Osteocyte (in vitro differentiated cells): ENCODE measurements at places on chromosomes 5 and 9. TPM values are rescaled to one million over a fixed set of nuclear protein-coding genes. Genes with fewer than 3 reads are reported as not detected.

DNA sequence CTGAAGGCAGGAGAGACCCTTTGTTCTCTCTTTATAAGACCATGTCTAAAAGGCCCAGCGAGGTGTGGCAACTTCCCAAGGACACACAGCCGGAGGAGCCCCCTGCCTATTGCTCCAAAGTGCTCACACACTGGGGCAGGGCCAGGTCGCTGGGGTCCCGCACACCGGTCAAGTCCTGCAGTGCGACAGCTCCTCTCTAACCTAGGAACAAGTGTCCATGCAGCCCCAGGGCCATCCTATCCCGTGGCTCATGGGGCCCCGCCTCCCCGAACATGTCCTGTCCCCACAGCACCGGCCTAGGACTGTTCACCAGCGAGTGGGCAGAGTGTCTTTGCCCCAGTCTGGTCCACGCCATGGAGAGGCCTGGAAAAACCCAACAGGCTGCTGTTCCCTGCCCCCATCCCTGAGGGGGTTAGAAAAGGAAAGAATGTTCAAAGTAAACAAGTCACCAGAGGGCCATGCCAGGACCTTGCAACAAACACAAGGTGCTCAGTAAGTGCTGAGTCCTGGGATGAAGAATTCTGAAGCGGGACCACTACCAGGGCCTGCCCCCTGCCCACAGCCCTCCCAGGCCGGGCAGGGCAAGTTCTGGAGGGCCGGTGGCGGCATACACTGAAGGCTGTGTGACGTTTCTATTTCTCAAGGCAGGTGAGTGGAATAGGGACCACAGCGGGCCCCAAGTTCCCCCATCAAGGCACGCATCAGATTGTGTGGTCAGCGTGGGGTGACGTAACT lies 938 bp downstream of the NINJ1 start:
- H3K27me3 ChIP-seq, result no peaks in the 10 kb centered on the region
- H3K36me3 ChIP-seq, result no peaks in the 10 kb centered on the region
- H3K27ac ChIP-seq, result peak overlapping the region; percentile 79
- peaks cover 52% of the 10 kb centered on the region for H3K4me1 ChIP-seq
- no peak for DNase-seq

GRCh38 chr9:15670894-15671293 lies 118.1 kb downstream of the CCDC171 start:
- H3K4me3 ChIP-seq, result no peak overlapping the region
- H3K36me3 ChIP-seq, result peaks cover 4% of the 10 kb centered on the region
- no peak for DNase-seq
- H3K27ac ChIP-seq, result no peak overlapping the region
- H3K27me3 ChIP-seq, result no peaks in the 10 kb centered on the region

DNA sequence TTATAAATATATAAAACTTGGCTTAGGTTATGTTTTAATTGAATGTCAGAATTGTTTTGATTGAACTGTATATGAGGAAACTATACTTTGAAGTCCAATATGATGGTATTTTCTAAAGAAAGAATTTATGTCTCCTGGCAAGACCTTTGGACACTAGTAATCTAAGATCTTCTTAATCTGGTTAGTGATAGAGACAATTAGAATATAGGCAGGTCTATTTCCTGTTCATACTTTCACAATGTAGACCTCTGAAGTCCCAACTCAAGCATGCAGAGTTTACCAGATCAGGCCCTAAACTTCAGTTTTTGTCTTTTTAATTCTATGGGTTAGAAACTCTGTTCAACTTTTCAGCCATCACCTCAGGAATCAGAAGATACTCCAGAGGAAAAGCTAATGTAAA lies 6.9 kb upstream of the TMEM161B start:
- peaks cover 27% of the 10 kb centered on the region for H3K36me3 ChIP-seq
- H3K4me3 ChIP-seq, result no peak overlapping the region
- H3K27ac ChIP-seq, result no peak overlapping the region

DNA sequence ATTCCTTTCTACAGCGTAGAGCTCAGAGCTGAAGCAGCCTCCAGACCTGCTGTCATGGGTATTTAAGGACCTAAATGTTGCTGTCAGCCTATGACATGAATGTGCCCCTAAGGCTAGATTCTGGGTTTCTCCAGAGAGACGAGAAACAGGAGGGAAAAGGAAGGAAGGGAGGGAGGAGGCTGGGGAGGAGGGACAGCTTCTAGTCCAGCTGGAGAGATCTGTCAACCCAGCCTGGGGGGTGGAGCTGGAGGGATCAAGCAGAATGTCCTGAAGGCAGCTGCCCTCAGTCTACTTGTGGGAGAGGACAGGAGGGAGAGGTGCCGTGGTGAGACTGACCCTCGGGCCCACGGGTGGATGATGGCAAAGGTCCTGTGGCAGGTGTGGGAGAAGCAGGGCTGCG lies 1.1 kb upstream of the DBH start:
- H3K27ac ChIP-seq, result no peak overlapping the region
- H3K4me1 ChIP-seq, result no peaks in the 10 kb centered on the region
- peaks cover 58% of the 10 kb centered on the region for H3K27me3 ChIP-seq
- DNase-seq, result no peak
- H3K4me3 ChIP-seq, result no peak overlapping the region

DNA sequence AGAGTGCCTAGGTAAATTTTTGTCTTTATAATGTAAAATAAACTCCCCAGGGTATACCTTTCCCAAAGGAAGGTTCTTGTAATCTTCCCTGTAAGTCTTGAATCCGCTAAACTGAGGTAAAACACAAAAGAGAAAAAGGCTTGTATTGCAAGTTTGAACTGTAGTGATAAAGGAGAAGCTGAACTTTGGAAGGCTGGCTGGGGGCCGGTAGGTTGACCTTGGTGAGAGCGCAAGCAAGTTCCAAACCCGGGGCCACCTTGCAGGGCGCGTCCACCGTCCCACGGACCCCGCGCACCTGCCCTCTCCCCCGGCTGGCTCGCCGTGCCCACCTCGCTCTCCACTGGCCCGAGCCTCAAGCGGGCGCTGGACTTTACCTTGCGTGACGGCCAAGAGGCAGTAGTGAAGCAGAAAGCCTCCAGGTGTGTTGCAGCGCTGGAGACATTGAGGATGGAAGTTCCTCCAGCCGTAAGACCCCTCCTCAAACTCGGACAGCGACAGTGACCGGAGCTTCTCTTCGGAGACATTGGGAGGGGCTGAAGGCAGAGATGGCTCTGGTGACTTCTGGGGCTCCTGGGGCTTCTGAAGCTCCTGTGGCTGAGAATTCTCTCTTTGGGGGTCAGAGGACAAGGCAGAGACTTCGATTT lies 428 bp downstream of the SLCO4C1 start:
- H3K27me3 ChIP-seq, result peaks cover 19% of the 10 kb centered on the region
- DNase-seq, result no peak
- peaks cover 14% of the 10 kb centered on the region for H3K4me1 ChIP-seq
- peak overlapping the region; percentile 73 for H3K4me3 ChIP-seq
- H3K27ac ChIP-seq, result no peak overlapping the region

DNA sequence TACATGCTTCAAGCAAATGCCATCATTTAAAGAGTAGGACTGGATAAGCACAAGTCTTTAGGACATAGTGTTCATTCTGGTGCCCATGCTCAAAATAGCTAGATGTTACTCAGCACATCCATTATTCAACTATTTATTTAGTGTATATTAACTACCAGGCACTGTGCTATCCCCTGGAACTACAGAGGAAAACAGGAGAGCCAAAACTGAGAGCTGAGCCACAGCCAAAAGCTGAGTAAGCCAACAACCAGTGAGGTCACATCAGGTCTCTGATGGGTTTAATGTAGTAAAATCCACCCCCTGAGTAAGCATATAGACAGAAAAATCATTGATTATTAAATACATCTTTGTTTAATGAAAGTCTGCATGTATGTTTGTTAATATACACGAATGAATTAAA lies 469.3 kb upstream of the DMAC1 start:
- H3K4me3 ChIP-seq, result no peak overlapping the region
- H3K36me3 ChIP-seq, result no peaks in the 10 kb centered on the region
- no peaks in the 10 kb centered on the region for H3K4me1 ChIP-seq
- no peak for DNase-seq
- no peak overlapping the region for H3K27ac ChIP-seq

DNA sequence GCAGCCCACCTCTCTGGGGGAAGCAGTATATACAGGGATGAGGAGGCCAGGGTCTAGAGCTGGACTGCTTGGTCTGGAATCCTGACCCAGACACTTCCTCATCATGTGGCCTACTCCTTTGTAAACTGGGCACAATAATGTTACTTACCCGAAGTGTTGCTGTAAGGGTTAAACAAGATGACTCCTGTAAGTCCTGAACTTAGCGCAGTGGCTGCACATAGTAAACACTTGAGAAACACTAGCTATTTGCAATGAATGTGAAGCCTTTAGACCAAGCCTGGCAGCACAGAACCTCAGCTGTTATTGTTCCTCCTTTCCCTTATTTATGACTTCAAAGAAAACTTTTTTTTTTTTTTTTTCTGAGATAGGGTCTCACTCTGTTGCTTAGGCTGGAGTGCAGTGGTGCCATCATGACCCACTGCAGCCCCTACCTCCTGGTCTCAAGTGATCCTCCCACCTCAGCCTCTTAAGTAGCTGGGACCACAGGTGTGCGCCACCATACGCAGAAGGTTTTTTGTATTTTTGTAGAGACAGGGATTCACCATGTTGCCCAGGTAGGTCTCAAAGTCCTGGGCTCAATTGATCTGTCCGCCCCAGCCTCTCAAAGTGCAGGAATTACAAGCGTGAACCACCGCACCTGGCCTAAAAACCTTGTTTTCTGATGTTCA lies 96.2 kb upstream of the IL6ST start:
- no peaks in the 10 kb centered on the region for H3K36me3 ChIP-seq
- H3K27ac ChIP-seq, result no peak overlapping the region
- H3K27me3 ChIP-seq, result no peaks in the 10 kb centered on the region
- no peak for DNase-seq
- H3K4me1 ChIP-seq, result peaks cover 7% of the 10 kb centered on the region

- no peaks in the 10 kb centered on the region for H3K36me3 ChIP-seq
- H3K27ac ChIP-seq, result no peak overlapping the region
- peaks cover 12% of the 10 kb centered on the region for H3K4me1 ChIP-seq
- DNase-seq, result no peak
- no peaks in the 10 kb centered on the region for H3K27me3 ChIP-seq
- H3K4me3 ChIP-seq, result no peak overlapping the region
Observed at GRCh38 chr5:146561711-146562110, 45.7 kb upstream of the GPR151 start.

GRCh38 chr5:60340965-60341471 lies 358.9 kb downstream of the DEPDC1B start:
- no peak for DNase-seq
- no peaks in the 10 kb centered on the region for H3K27me3 ChIP-seq
- no peak overlapping the region for H3K27ac ChIP-seq
- H3K4me1 ChIP-seq, result peaks cover 12% of the 10 kb centered on the region
- H3K4me3 ChIP-seq, result no peak overlapping the region

The HSD17B4 gene
- 100 and 127 TPM in 2 replicates for total RNA-seq

DNA sequence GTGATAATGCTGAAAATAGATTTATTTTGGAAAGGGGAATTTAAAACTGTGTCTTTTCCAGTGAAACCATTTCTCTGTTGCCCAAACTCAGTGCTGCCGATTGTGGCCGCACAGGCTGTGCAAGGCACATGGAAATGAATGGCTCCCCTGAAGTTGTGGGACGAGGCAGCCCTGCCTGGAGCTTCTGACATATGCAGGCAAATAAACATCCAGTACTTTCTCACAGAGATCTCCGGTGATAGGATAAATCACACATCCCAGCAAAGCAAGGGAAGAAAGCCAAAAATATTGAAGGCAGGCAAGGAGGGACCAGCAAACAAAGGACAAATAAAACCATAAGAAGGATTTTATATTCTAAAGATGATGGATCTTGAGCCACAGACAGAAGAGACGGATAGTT lies 464.5 kb downstream of the MTRR start:
- no peaks in the 10 kb centered on the region for H3K36me3 ChIP-seq
- no peaks in the 10 kb centered on the region for H3K4me1 ChIP-seq
- DNase-seq, result no peak
- peaks cover 16% of the 10 kb centered on the region for H3K27me3 ChIP-seq
